Gastrocnemius medialis (tissue), 4 donors: ENCODE measurements at places on chromosomes 5 and 9.
A peak's percentile ranks its signal among the peaks of the same experiment; 100 is the strongest.

GRCh38 chr5:13910201-13910600 is 34.3 kb downstream of the DNAH5 start:
- H3K27me3 ChIP-seq = no peaks in the 10 kb centered on the region
- no peak for DNase-seq
- H3K27ac ChIP-seq = no peak overlapping the region

DNA sequence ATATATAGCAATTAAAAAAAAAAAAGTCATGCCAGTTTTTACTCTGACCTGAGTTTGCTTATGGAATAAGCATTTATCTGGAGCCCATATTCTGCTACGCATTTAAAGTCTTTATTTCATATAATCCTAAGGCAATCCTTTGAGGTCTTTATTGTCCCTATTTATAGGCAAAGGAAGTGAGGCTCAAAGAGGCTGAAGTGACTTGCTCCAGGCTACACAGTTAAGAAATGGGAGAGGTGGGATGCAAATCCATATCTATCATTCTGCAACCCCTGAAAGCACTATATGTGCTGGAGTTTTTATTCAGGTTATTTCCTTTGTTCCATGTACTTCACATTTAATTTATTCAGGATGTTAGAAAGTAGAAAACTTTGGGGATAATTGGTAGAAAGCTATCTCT is 12.1 kb downstream of the KDM3B start:
- no peak for DNase-seq
- H3K4me3 ChIP-seq = no peak overlapping the region
- no peaks in the 10 kb centered on the region for H3K27me3 ChIP-seq
- H3K4me1 ChIP-seq = peaks cover 58% of the 10 kb centered on the region
- H3K36me3 ChIP-seq = no peaks in the 10 kb centered on the region

DNA sequence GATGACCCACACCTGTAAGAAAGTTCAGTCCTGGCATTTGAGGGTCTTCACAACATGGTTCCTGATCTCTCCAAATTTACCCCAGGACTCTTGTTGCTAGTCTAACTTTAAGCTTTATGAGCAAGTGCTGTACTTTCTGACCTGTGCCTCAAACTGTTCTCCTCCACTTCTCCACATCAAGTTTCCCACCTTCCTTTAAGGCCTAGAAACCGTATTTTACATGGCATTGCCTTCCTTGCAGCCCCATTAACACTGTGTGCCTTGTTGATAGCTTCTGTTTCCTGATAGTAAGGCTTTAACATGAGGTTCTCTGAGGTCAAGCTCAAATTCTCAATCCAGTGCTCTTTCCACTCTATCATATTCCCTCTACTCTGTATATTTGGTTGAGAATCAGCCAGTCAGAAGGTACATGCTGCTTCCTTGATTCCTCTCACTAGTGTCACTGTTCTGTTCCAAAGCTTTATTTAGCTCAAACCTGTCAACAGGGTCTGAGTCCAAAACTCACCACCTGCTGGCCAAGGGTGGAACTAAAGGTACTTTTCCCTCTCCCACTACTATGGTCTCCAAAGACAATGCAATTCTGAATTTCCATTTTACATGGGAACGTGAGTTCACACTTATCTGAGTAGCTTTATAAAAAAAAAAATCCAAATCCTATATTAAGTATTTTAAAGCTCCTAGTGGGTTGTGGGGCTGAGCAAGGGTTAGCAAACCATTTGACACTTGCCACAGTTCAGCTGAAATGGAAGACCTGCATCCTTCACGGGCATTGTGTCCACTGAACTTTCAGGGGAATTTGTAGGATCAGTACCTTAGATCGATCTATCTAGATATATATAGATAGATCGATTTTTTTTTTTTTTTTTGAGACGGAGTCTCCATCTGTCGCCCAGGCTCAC is 21.1 kb downstream of the VCP start:
- H3K4me3 ChIP-seq = no peak overlapping the region
- H3K36me3 ChIP-seq = peaks cover 4% of the 10 kb centered on the region
- peaks cover 10% of the 10 kb centered on the region for H3K4me1 ChIP-seq
- H3K27me3 ChIP-seq = no peaks in the 10 kb centered on the region

- H3K36me3 ChIP-seq = no peaks in the 10 kb centered on the region
- peak overlapping the region; percentile 71 for H3K27ac ChIP-seq
- no peaks in the 10 kb centered on the region for H3K27me3 ChIP-seq
- peaks cover 45% of the 10 kb centered on the region for H3K4me1 ChIP-seq
- H3K4me3 ChIP-seq = no peak overlapping the region
Measured at GRCh38 chr5:151085517-151086041, 4.7 kb upstream of the TNIP1 start.

- H3K27ac ChIP-seq = no peak overlapping the region
- H3K4me1 ChIP-seq = no peaks in the 10 kb centered on the region
- no peak for DNase-seq
- no peak overlapping the region for H3K4me3 ChIP-seq
Measured at GRCh38 chr9:801399-802071, 40.0 kb upstream of the DMRT1 start.

GRCh38 chr9:129803676-129804060 is 684 bp downstream of the TOR1B start:
- peak overlapping the region; percentile 99 for H3K4me3 ChIP-seq
- no peak for DNase-seq
- H3K4me1 ChIP-seq = peaks cover 8% of the 10 kb centered on the region
- no peaks in the 10 kb centered on the region for H3K27me3 ChIP-seq

- no peaks in the 10 kb centered on the region for H3K36me3 ChIP-seq
- H3K27me3 ChIP-seq = no peaks in the 10 kb centered on the region
- H3K4me1 ChIP-seq = no peaks in the 10 kb centered on the region
- no peak overlapping the region for H3K4me3 ChIP-seq
- no peak overlapping the region for H3K27ac ChIP-seq
Measured at GRCh38 chr5:16842896-16843295, 93.2 kb downstream of the MYO10 start.

GRCh38 chr5:162503796-162504195 is 436.2 kb downstream of the GABRG2 start:
- no peak overlapping the region for H3K4me3 ChIP-seq
- H3K27ac ChIP-seq = no peak overlapping the region
- no peaks in the 10 kb centered on the region for H3K36me3 ChIP-seq

DNA sequence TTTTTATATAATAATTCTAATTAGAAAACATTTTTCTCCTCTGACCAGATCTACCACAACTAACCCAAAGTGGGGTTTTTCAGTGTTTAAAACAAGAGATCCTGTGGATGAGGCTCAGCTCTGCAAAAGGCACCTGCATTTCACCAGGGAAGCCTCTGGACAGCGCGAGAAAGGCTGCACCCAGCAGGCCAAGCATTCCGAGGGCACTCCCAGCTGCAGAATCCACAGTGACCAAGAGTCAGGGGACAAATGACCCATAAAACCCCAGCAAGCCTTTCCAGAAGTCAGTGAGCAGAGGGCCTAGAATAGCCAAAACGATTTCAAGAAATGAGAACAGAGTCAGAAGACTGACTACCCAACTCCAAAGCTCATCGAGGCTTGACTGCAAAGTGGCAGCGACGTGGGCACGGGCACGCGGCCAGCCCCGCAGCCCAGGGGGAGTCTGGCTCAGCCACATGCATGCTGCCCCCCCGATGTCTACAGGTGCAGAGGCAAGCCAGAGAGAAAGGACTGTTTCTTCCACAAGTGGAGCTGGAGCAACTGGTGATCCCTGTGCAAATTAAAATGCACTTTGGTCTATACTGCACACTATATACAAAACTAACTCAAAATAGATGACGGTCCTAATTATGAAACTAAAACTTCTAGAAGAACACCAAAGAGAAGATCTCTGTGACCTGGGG is 26.2 kb downstream of the TPPP start:
- no peaks in the 10 kb centered on the region for H3K27me3 ChIP-seq
- H3K27ac ChIP-seq = no peak overlapping the region
- peaks cover 7% of the 10 kb centered on the region for H3K4me1 ChIP-seq

DNA sequence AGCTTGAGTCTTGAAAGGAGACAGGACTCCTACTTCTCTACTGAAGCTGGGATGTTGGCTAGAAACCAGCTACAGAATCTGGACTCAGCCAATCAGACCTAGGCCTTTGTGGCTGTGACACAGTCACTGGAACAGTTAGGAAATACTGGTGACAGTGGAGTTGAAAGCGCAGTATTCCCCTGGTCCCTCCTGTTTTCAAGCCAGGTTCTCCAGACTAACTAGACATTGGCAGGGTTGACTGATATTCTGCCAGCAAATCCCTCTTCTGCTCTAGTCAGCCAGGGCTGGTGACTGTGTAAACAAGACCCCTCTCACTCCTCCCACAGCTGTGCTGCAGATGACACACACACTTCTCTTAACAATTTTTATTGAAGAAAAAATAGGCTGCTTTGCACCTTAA is 8.7 kb downstream of the SHROOM1 start:
- H3K36me3 ChIP-seq = no peaks in the 10 kb centered on the region
- H3K27ac ChIP-seq = no peak overlapping the region
- H3K27me3 ChIP-seq = no peaks in the 10 kb centered on the region
- H3K4me1 ChIP-seq = peaks cover 3% of the 10 kb centered on the region

DNA sequence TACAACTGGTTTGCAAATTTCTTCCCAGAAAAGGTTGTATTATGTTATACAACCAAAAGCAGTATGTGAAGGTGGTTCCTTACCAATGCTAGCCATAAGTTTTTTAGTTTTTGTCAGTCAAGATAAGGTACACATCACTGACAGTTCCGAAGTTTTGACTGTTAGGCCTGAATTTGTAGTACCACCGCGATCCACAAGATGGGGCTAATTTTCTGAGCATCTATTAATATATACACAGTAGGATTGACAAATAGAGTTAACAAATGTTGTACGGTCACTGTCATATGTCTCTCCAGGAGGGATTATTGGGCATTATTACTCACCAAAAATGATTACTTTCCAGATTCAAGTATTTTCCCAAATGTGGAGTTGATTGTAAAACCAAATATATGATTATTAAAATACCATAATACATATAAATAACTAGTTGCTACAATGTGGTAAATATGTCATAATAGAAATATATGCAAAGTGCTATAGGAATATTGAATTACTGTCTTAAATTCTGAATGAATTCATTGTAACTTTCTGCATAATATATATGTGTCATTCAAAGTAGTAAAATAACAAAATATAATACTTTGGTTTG is 28.4 kb upstream of the LRRC19 start:
- H3K36me3 ChIP-seq = no peaks in the 10 kb centered on the region
- no peaks in the 10 kb centered on the region for H3K27me3 ChIP-seq
- peak; percentile 23 for DNase-seq
- no peak overlapping the region for H3K27ac ChIP-seq
- H3K4me1 ChIP-seq = no peaks in the 10 kb centered on the region

DNA sequence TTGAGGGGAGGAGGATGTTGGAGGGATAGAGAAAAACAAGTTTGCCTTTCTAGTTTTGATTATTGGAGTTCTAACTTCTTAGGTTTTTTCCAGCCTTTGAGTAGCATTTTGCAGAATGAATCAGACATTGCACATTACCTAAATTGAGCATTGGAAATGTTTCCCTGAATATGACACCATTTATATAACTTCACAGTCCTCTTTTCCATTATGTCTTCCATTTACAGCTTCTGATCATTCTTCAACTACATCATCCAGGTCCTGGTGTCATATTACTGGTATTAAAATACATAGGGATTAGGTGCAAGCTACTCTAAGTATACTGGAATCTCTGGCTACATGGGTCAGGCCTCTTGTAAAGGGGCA is 286.1 kb downstream of the ARHGAP26 start:
- H3K4me3 ChIP-seq = no peak overlapping the region
- peak overlapping the region; percentile 87 for H3K27ac ChIP-seq
- no peaks in the 10 kb centered on the region for H3K36me3 ChIP-seq
- H3K27me3 ChIP-seq = no peaks in the 10 kb centered on the region
- H3K4me1 ChIP-seq = peaks cover 96% of the 10 kb centered on the region

DNA sequence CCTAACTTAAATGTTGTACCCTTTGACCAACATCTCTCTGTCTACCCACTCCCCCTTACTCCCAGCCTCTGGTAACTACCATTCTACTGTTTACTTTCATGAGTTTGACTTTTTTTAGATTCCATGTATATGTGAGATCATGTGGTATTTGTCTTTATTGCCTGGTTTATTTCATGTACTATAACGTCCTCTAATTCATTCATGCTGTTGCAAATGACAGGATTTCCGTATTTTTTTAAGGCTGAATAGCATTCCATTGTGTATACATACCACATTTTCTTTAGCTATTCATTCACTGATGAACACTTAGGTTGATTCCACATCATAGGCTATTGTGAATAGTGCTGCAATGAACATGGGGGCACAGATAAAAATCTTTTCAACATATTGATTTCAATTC is 11.8 kb upstream of the NDUFB6 start:
- H3K36me3 ChIP-seq = no peaks in the 10 kb centered on the region
- no peak for DNase-seq

DNA sequence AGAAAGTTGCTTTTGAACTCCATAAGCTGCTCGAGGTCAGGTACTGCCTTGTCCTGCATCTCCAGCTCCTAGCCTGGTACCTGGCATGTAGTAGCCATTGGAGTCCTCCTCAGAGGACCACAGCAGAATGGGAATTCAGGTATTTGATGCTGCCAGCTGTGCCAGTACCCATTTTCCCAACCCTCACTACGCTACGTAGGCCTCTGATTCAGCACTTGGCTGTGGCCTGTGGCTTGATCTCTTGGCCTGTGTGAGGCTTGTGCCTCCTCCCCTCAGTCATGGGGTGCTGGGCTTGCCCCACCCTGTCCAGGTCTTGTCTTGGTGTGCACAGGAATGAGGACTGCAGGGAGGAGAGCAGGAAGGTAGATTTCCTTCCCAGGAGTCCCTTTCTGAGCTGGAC is 11.8 kb downstream of the OTULIN start:
- H3K4me1 ChIP-seq = peaks cover 22% of the 10 kb centered on the region
- peak overlapping the region; percentile 9 for H3K27ac ChIP-seq
- H3K27me3 ChIP-seq = no peaks in the 10 kb centered on the region
- H3K4me3 ChIP-seq = no peak overlapping the region

DNA sequence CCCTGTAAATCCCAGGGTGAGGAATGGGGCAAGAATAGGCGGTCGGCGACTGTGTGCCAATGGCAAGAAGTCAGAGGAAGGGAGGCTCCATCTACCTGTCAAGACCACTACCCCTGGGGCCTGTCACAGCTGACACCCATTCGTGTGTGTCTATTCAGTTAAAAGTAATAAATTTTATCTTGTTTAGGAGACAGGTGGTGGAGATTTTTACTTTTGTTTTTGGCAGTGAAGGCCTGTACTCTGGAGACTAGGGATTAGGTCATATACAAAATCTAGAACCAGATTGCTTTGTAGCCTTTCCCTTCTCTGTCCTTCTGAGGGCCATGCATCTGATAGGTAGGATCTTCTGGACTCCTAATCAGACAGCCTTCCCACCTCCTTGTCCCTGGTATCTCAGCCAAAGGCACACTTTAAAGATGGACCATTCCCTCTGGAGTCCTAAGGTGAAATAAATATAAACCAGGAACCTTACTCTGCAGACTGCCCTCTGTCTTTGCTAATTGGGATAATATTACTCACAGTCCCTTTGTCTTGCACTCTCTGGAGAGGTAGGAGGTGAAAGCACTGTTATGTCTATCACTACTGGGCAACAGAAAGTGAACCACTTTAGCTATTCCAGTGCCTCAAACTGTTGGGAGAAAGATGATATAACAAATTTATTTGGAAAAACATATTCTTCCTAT is 213.2 kb upstream of the ACTBL2 start:
- no peaks in the 10 kb centered on the region for H3K27me3 ChIP-seq
- no peak overlapping the region for H3K27ac ChIP-seq
- H3K4me1 ChIP-seq = peaks cover 11% of the 10 kb centered on the region
- no peak for DNase-seq

- H3K27ac ChIP-seq = no peak overlapping the region
- no peaks in the 10 kb centered on the region for H3K4me1 ChIP-seq
- DNase-seq = no peak
- H3K27me3 ChIP-seq = no peaks in the 10 kb centered on the region
- H3K36me3 ChIP-seq = no peaks in the 10 kb centered on the region
Measured at GRCh38 chr9:112315331-112316257, 17.8 kb downstream of the PTBP3 start.

GRCh38 chr5:160899735-160900134 is 47.7 kb upstream of the ATP10B start:
- no peaks in the 10 kb centered on the region for H3K36me3 ChIP-seq
- H3K27me3 ChIP-seq = no peaks in the 10 kb centered on the region
- no peaks in the 10 kb centered on the region for H3K4me1 ChIP-seq
- no peak for DNase-seq
